NCI-H2029 (cell line): ENCODE measurements at places on chromosomes 7 and 10.

DNA sequence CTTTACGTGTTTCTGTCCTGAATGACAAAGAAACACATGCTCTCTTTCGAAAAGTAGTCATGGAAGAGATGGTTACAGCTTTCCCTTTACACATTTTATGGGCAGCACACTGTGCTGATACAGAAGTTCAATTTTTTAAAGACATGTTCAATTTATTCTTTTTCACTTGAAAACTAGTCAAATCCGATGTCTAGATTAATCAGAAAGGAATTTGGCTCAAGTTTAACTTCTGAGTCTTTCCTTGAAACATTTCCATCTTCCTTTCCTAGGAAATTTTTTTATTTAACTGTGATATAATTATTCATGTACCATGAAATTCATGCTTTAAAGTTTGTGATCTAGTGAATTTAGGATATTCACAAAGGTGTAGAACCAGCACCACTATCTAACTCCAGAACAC, 360.1 kb downstream of the TNS3 start:
- no peak for DNase-seq

DNA sequence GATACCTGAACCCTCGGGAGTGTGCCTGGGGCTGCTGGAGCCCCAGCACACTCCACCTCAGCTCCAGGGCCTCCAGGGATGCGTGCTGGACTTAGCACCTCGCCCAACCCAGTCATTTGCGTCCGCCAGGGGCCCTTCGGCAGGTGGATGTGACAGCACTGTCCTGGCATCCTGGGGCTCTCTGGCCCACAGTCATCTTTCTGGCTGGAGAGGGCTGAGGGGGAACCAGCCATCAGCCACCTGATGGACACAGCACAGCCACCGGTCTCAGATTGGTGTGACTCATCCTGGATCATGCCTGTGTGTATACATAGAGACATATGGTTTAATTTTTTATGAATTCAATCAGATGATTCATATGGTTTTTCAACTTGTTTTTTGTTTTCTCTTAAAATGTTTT, 11.1 kb downstream of the ZNF775 start:
- DNase-seq, result no peak

GRCh38 chr7:3245721-3246120, 55.3 kb upstream of the SDK1 start:
- no peak for DNase-seq

DNA sequence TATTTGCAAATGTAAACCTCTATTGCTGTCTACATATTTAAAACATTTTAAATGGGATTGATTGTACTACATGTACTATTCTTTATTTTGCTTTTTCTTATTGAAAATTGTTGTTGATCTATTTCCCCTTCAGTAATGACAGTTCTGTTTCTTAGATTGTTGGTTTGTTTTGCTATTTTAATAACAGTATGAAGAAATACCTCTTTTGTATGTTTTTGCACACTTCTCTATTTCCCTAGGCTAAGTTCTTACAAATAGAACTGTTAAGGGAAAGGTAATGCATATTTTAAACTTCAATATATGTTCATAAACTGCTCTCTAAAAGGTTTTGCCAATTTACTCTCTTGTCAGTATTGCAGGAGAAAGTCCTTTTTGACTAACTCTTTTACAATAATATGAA, 195.0 kb upstream of the PRPS1L1 start:
- DNase-seq, result no peak
